ENCODE measurements at places on chromosomes 4 and X.

- no peak for DNase-seq
Measured at GRCh38 chrX:104288269-104288668, 33.5 kb upstream of the ESX1 start.

GRCh38 chr4:184911310-184911709 lies 85.5 kb upstream of the ACSL1 start:
- DNase-seq = no peak

GRCh38 chrX:51192104-51192503 lies 140.5 kb upstream of the NUDT10 start:
- DNase-seq = no peak

DNA sequence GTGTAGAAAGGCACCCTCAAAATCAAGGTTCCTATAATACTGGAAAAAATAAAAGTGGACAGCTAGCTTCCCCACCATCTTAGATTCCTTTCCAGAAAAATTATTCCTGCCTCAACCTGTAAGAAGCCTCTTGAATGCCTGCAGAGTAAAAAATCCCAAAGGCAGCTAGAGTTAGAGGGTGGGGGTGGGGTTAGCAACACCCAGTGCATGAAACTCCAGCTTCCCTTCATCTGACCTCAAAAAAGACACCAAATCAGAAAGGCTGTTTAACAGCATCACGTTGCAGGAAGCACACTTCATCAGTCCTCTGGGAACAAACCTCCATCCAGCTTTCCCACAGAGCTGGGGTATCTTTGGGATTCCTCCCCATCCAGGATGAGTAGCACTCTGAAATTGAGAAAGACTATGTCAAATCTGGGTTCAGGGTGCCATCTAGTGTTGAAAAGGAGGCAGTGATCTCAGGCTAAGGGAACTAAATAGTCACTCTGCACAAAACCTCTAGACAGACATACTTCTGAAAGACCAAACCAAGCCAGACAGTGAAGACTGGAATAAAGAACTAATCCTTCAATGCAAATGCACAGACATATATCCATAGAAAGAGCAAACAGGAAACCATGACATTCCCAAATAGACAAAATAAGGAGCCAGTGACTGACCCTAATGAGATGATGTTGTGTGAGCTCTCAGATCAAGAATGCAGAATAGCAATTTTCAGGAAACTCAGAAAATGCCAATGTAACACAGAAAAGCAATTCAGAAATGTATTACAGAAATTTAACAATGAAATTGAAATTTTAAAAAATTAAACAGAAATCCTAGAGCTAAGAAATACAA lies 97.9 kb downstream of the ARHGEF9 start:
- DNase-seq = no peak

DNA sequence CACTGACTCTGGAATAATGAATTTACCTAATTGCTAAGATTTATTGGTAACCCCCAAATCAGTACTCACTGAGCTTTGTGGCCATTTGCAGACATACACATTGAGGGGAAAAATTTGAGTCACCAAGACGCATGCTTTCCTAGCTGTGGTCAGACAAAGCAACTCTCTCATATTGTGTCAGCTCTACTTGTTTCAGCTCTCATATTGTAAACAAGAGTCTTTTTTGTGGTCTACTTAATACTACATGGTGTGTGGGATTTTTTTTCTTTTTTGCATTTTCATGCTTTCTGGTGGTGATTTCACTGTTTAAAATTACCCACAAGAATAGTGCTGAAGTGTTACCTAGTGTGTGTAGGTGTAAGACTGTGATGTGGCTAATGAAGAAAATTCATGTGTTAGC lies 428.2 kb upstream of the GALNT7 start:
- DNase-seq = no peak

GRCh38 chr4:87543835-87544461 lies 14.8 kb upstream of the SPARCL1 start:
- no peak for DNase-seq

- DNase-seq = no peak
Measured at GRCh38 chr4:140247237-140247636, 93.3 kb upstream of the MAML3 start.

GRCh38 chrX:86237482-86237881 lies 89.2 kb downstream of the DACH2 start:
- DNase-seq = no peak

DNA sequence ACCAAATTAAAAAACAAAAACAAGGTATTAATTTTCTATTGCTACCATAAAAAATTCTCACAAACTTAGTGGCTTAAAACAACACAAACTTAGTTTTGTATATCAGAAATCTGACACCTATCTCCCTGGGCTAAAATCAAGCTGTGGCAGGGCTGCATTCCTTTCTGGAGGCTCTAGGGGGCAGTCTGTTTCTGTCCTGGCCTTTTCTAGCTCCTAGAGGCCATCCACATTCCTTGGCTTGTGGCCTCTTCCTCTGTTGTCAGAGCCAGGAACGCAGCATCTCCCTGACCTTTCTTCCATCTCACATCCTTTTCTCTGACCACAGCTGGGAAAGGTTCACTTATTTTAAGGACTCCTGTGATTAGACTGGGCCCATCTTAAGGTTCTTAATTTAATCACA lies 38.9 kb upstream of the TLR2 start:
- DNase-seq = no peak

GRCh38 chrX:101164766-101165590 lies 54.6 kb upstream of the DRP2 start:
- no peak for DNase-seq

- no peak for DNase-seq
Measured at GRCh38 chr4:156888762-156889161, 82.8 kb downstream of the PDGFC start.

DNA sequence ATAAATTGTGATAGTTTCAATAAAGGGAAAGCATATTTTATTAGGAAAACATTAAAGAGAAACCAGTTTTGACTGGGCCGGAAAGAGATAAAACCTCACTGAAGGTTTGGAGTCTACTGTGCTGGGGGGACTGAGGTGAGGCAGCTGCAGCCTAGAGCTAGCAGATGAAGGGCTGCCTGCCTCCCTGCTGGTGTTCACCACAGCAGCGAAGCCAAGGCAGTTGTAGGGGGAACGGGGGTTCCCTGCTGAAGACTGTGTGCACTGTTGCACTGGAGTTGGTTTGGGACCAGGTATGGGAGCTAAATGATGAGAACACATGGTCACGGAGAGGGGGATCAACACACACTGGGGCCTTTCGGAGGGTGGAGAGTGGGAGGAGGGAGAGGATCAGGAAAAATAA lies 546.5 kb upstream of the SMIM31 start:
- no peak for DNase-seq

DNA sequence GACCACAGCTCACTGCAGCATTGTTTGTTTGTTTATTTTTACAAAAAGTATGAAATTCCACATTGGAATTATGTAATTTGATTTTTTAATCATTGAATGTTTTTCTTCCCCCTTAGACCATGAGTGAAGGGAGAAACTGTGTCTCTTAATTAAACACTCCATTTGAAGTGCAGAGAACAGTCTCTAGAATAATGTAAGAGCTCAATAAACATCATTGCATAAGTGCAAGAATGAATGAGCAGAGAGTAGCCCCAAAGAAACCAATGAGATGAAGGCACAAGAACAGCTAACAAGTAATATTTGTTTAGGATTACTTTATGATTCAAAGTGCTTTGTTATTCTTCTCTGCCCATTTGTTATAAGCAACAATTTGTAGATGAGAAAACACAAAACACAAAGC lies 921.3 kb upstream of the LCORL start:
- no peak for DNase-seq

GRCh38 chr4:68375667-68376559 lies 26.0 kb upstream of the YTHDC1 start:
- peak; percentile 16 for DNase-seq

DNA sequence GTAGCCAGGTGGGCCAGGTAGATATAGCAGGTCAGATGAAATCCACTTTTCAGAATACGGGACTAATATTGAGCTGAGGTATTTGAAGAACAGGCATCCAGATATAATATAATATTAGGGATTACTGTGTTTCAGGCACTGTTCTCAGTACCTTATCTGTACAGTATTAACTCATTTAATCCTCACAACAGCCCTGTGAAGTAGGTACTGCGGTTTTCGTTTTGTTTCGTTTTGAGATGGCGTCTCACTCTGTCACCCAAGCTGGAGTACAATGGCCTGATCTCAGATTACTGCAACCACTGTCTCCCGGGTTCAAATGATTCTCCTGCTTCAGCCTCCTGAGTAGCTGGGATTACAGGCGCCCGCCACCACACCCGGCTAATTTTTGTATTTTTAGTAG lies 129.6 kb downstream of the IL1RAPL2 start:
- no peak for DNase-seq

DNA sequence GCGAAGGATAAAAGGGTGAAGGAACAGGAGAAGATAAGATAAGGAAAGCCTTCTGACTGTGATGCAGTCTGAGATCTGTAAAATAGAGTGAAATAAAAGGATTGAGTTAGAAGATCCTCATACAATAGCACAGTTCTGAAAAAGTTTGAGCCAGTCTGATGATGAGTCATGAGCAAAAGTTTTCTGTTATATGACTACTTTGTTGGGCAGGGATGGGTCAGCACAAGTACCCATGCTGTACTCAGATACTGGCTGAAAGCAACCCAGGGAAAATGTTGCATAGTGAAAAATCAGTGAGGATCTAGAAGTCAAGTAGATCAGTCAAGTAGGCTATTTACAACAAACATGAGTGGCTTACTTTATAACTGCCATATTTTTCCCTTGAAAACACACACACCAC lies 253.5 kb downstream of the PCDH10 start:
- no peak for DNase-seq

DNA sequence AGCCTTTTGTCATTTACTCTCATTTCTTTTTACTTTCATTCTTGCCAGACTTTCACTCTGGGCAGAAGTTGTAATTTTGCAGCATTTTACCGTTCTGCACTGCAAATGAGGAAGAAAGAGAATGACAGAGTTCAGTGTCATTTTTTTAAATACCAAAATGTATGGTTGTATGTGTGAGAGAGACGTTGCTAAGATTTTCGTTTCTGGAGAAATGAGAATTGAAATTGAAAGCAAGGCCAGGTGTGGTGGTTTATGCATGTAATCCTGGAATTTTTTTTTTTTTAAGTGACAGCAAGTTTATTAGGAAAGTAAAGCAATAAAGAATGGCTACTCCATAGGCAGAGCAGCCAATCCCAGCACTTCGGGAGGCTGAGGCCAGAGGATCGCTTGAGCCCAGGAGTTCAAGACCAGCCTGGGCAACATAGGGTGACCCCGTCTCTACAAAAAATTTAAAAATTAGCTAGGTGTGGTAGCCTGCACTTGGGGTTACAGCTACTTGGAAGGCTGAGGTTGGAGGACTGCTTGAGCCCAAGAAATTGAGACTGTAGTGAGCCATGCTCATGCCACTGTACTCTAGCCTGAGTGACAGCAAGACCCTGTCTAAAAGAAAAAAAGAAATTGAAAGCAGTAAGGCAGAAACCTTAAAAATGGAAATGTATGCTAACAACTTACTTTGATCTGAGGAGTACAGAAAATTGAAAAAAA lies 12.9 kb downstream of the DCK start:
- no peak for DNase-seq

DNA sequence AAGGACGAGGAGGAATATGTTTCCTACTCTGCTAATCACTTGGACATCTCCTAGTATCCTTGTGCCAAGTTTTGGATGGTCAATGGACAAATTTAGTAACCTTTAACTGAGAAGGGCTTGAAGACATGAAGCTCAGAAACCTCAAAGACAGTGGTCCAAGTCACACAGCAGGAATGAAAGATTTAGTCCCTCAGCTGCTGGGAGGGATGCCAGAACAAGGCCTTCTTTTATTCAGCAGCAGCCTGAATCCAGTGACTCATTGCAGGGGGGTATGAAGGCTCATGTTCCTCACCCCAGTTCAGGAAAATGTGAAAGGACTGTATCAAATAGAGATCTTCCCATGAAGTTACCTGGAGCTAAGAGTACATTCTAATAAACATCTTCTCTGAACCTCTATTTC lies 214.9 kb upstream of the UGT8 start:
- no peak for DNase-seq

DNA sequence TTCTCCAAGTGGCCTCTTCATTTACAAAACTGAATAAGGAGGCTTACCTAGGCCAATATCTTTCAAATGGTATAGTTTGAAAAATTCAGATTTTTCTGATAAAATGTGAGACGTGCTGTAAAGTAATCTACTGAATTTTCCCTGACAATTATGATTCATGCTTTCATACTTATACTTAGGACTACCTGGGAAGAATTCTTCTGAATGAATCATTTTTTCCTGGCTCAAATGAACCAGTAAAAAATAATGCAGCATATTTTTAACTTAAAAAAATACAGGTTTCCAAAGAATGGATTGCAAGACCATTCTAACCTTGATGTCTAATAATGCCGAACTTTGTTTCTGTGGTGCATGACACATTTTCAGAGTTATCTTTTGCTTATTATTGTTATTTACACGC lies 375.4 kb downstream of the ZNF674 start:
- DNase-seq = no peak

- DNase-seq = no peak
Measured at GRCh38 chrX:150146271-150146896, 208.1 kb upstream of the EOLA2 start.

- DNase-seq = no peak
Measured at GRCh38 chrX:87140800-87141483, 376.7 kb upstream of the KLHL4 start.

DNA sequence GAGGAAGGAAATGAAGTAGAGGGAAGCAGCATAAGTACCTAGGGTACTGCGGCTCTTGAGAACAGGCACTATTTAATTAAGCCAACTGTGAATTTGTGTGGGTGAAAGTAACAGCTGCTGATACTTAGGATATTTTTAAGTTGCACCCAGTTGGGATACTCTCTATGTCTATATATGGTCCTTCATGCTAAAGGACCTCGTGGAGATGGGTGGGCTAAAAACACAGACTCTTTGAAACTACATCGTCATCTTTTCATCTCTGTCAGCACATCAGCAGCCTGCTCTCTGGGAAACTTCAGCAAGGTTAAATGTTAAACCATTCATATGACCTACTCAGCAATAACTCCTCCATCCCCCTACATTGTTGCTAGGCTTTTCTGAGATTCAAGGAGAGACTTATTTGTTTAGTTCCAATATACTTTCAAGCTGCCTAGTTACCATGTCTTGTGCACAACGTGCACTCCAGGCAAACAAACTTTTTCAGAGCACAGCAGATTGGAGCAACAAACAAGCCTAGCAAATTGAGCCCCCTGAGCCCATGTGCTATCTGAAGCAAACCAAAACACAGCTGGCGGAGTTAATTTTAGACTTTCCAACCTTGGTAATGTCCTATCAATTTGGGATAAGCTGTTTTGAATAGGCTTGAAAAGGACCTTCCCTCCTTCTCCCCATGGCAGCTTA lies 6.2 kb upstream of the MOB1B start:
- no peak for DNase-seq

GRCh38 chrX:14598330-14598729 lies 69.0 kb downstream of the GLRA2 start:
- DNase-seq = no peak
